ENCODE measurements at places on chromosomes 3 and 15. TPM values are rescaled to one million over a fixed set of nuclear protein-coding genes. Genes with fewer than 3 reads are reported as not detected.

GRCh38 chr3:119660474-119661440 is at the start of gene POPDC2:
Gene POPDC2 (minus strand): TSS chr3:119660589. CDS start chr3:119660423, 166 bp downstream.
- no peak within 1 kb of the TSS for H3K4me3 ChIP-seq
- DNase-seq, result no peak
- no peaks in the 10 kb centered on the region for H3K36me3 ChIP-seq
- H3K27me3 ChIP-seq, result no peaks in the 10 kb centered on the region

GRCh38 chr3:105867712-105868430 is 941 bp downstream of the CBLB start:
- peaks cover 3% of the 10 kb centered on the region for H3K36me3 ChIP-seq
- peak overlapping the region; percentile 76 for H3K4me3 ChIP-seq
- peaks cover 8% of the 10 kb centered on the region for H3K4me1 ChIP-seq
- DNase-seq, result no peak

GRCh38 chr15:92906563-92907081 is 6.5 kb downstream of the CHD2 start:
- 0 out of 2 replicates have a peak overlapping the region, but pooled peaks have one; percentile 51 for H3K4me3 ChIP-seq
- peak; percentile 77 for DNase-seq
- H3K27me3 ChIP-seq, result no peaks in the 10 kb centered on the region
- peak overlapping the region; percentile 85 for H3K27ac ChIP-seq
- peaks cover 65% of the 10 kb centered on the region for H3K36me3 ChIP-seq
- H3K4me1 ChIP-seq, result peaks cover 29% of the 10 kb centered on the region

DNA sequence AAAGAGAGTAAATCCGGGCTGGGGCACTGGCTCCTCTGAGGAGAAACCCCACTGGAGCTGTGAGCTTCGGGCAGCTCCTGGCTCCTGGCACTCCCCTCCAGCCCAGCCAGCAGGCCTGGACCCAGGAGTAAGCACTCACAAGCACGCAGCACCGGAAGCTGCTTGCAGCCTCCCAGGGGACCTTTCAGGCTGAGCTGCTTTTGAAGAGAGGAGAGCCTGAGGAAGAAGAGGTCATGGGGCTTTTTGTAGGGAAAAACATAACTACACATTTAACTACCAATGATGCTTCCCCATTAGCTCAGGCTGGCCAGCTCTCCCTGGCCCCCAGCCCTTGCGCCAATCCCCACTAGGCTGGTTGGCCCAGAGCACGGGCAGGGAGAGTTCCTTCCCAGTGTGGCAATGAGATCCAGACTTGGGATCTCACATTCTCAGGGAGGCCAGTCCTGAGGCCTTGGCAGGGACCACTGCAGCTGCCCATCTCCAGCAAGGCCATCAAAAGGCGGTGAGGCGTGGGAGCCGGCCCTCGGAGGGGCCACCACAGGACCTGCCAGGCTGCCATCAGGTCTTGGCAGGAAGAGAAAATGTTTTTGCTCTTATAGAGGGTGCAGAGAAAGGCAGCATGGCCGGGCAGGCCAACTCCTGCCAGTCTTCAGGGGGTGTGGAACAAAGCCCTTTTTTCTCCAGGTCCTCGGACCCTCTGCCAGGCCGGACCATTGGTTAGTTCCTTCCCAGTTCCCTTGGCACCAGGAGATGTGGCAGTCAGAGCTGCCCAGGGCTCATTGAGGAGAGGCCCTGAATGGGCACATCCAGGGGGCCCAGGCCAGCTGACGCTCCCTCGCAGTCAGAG is 41.5 kb upstream of the MFGE8 start:
- H3K36me3 ChIP-seq, result no peaks in the 10 kb centered on the region
- no peak for DNase-seq
- H3K4me3 ChIP-seq, result no peak overlapping the region
- H3K4me1 ChIP-seq, result peaks cover 9% of the 10 kb centered on the region

DNA sequence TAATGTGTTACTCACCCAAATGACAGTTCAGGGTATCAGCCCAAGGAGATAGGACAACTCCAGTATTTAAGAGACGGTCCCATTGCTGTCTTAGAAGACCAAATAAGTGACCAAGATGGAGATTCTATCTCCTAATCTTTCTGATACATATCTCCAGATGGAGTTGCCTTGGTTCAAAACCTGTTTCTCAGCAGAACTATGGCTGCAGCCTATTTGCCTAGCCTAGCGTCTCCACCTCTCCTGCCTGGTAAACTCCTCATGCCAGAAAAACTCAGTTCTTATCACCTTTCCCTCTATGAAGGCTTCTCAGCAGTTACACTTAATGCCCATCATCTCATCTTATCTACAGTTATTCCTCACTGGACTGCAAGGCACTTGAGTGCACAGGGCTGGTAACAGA is 1.2 kb upstream of the CSPG5 start:
- no peak for DNase-seq
- no peaks in the 10 kb centered on the region for H3K36me3 ChIP-seq
- H3K27ac ChIP-seq, result no peak overlapping the region
- peaks cover 28% of the 10 kb centered on the region for H3K4me1 ChIP-seq
- H3K27me3 ChIP-seq, result no peaks in the 10 kb centered on the region
- H3K4me3 ChIP-seq, result no peak overlapping the region

DNA sequence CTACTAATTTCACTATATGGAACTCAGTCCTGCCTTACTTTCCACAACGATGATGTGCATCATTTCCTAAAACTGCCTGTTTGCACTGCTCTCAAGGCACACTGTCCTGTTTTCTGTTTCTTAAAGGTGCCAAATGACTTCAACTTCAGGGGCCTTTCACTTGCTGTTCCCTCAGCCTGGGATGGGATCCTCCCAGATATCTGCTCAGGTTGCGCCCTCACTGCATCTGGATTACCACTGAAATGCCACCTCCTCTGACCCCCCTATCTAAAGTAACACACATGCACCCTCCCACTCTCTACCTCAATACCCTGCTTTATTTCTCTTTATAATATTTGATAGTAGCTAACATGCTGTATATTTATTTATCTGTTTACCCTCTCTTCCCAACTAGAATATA is 123.8 kb upstream of the CMC1 start:
- no peaks in the 10 kb centered on the region for H3K27me3 ChIP-seq
- no peak overlapping the region for H3K27ac ChIP-seq
- no peaks in the 10 kb centered on the region for H3K36me3 ChIP-seq

GRCh38 chr15:52281085-52282035 is 14.2 kb downstream of the MYO5C start:
- no peak overlapping the region for H3K27ac ChIP-seq
- H3K36me3 ChIP-seq, result no peaks in the 10 kb centered on the region
- no peak overlapping the region for H3K4me3 ChIP-seq
- no peaks in the 10 kb centered on the region for H3K4me1 ChIP-seq
- no peak for DNase-seq
- H3K27me3 ChIP-seq, result peaks cover 60% of the 10 kb centered on the region

GRCh38 chr3:8491271-8492144 is 10.1 kb upstream of the LMCD1 start:
- no peak for DNase-seq
- H3K4me1 ChIP-seq, result no peaks in the 10 kb centered on the region
- no peak overlapping the region for H3K4me3 ChIP-seq
- 0 out of 2 replicates have a peak, but pooled peaks cover 10% of the 10 kb centered on the region for H3K27me3 ChIP-seq
- H3K27ac ChIP-seq, result no peak overlapping the region
- no peaks in the 10 kb centered on the region for H3K36me3 ChIP-seq

DNA sequence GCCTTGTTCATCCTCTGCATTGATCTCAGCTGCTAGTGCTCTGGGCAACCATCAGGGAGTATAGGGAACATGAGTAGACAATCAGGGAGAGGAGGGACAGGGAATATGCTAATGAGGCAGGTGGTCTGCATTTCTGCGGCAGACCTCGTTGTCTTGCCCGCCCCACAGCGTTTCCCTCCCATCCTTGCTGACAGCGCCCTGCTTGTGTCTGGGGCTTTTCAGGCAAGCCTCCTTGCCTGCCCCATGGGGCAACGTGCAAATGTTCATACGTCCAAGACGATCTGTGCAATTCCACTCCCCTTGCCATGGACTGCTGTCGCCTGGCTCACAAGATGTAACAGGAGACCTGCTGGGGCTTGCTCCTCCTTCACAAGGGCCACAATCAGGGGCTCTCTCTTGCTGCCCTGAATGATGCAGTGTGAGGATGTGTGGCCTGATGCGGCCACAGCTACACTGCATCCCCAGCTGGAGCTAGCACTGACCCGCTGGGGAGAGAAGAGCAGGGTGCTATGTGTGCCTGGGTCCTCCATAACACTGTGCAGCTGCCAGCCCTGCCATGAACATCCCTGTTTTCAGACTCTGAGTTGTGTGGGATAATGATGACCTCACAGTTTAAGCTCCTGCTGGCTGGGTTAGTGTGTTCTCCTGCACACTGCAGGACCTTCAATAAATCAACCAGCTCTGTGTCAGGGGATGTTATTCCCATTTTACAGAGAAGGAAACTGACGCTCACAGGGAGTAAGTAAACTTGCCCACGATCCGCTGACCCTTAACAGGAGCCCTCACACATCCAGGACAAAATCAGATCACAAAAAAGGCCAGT is 211.3 kb downstream of the KLF13 start:
- no peak overlapping the region for H3K4me3 ChIP-seq
- no peaks in the 10 kb centered on the region for H3K36me3 ChIP-seq
- no peaks in the 10 kb centered on the region for H3K27me3 ChIP-seq
- no peaks in the 10 kb centered on the region for H3K4me1 ChIP-seq
- H3K27ac ChIP-seq, result no peak overlapping the region

HOMER2 gene
- 0.54 TPM for total RNA-seq

TM2D3 gene
- total RNA-seq, result 27.4 TPM

FBN1 gene
- total RNA-seq, result 0.86 TPM

GALK2 gene
- total RNA-seq, result 42.2 TPM

CPNE9 gene
- total RNA-seq, result not detected

POLQ gene
- 8.8 TPM for total RNA-seq

GOLGA8G gene
- total RNA-seq, result not detected

All from K562 (cell line).